ENCODE measurements at places on chromosomes 3 and 15.

DNA sequence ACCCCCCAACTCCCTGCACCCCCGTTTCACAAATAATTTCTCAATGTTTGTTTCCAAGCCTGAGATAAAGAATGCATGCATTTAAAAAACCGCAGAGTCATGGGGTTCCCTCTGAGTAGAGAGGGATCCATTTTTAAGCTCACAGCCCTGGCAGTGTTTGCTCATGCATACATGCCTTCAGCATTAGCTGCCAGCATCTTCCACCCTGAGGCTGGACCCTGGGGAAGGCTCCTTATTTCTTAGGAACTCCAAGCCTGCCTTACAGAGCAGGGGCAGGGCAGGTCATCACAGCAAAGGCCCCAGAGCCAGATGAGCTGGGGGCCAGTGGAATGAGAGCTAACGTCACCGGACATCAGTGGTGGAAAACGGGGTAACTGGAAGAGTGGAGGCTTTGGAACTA lies 31.3 kb downstream of the TLE3 start:
- no peak for DNase-seq

DNA sequence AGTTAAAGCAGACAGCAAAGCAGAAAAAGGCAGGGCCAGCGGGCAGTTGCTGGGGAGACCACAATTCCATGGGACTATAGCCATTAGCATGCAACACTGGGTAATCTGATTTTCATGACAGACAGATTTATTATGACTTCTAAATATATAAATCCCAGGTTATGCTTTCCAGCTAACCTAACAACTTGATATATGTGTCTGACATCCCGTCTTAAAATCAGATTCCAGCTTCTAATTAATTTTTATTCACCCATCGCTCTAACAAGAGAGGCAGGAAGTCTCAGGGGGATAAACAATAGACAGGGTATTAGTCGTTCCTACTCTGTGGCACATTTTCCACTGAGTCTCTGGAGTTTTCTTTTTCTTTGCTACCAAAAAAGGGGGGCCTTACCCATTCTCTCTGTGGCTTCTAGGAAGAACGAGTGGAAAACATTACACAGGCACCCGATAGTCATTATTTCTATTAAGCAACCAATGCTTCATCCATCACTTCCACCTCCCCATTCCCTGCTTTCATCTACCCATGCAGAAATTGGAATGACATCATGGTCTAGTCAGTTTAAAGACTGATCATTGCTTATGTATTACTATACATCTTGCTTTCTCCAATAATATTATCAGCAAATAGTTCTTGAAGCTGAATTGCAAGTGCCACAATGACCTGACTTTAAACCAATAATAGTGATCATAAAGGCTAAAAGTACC lies 173.1 kb downstream of the FHIT start:
- DNase-seq: no peak

DNA sequence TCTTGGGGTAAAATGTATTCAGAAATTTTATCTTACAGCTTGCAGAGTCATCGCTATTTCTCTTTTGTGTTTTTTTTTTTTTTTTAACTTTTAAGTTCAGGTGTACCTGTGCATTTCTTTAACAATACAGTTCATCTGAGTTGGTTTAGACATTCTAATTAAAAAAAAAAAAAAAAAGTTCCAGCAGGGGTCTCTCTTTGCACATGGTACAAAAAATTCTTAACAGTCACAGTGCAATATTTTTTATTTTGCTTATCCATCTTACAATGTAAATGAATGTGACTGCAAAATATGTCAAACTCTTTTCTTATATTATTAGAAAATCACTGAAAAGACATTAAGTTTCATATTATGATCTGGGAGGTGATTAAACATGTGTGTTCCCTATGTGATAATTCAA lies 47.5 kb upstream of the SLC9A9 start:
- no peak for DNase-seq

GRCh38 chr15:69272139-69272538 lies 26.6 kb upstream of the PAQR5 start:
- no peak for DNase-seq

DNA sequence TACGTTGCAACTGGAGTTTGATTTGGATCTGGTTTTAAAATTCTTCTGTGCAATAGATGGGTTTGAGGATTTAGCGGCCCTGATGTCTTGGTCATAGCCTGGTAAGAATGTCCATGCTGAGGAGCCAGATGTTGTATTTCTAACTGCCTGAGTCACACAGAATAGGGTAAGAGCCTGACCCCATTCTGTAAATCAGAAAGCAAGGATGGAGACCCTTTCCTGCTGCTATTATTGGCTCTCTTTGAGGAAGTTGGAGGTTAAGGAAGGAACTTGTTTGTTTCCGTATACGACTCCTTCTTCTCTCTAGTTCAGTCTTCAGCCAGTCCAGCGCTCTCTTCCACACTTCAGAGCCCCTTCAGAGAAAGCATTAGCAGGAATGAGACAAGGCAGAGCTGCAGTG lies 65.1 kb downstream of the HCN4 start:
- no peak for DNase-seq

Measured in NCI-H226 (cell line).